ENCODE measurements at places on chromosomes 13 and 19.

GRCh38 chr19:55838251-55838650 is 1.9 kb downstream of the NLRP4 start:
- no peak for DNase-seq

- DNase-seq, result no peak
These were observed 251.3 kb downstream of the MAB21L1 start for GRCh38 chr13:35225159-35225558.

DNA sequence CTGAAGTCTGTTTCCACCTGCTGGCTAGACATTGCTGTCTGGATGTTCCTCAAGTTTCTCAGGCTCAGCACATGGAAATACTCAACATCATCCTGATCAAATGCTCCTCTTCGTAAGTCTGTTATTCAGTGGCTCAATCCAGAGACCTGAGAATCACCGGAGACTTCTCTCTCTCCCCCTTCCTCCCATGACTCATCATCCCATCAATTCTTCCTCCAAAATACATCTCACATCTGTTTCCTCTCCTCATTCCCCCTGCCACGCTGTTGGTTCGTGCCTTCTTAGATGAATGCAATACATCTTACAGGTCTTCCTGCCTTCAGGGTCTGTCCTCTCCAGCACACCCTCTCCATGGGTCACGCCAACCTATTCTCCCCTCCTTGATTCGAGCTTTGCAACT is 7.4 kb upstream of the RXFP2 start:
- no peak for DNase-seq

DNA sequence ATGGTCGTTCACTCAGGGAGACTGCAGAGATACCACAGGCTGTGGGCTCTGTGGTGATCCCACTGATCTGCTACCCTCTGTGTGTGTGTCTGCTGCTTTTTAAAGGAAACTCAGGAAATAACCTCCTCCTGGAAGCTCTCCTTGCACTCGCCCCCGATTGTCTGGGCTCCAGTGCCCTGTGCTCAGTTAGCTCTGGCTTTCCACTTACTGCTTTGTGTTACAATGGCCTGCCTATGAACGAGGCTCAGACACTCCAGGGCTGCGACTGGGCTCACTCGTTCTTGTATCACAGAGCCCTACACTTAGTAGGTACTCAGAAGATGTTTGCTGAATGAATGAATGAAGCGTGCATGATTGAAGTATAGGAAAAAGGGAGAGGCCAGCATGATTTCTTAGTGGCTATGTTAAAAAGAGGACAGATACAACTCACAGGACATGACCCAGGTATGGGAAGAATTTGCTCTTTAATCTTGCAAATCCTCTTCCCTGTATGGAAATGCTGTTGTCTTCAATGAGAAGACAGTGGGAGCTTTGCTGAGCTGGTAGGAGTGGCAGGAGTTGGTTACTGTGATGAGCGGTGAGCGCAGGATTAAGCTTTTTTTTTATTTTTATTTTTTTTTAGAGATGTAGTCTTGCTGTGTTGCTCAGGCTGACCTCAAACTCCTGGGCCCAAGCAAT is 26.4 kb downstream of the B3GLCT start:
- no peak for DNase-seq

- no peak for DNase-seq
These were observed 351.1 kb downstream of the DCT start for GRCh38 chr13:94128430-94128829.

GRCh38 chr13:59915252-59915651 is 248.5 kb downstream of the DIAPH3 start:
- DNase-seq, result no peak
